Dorsolateral prefrontal cortex (tissue), 122 donors: ENCODE measurements at places on chromosomes 2 and 18. TPM values are rescaled to one million over a fixed set of nuclear protein-coding genes. Genes with fewer than 3 reads are reported as not detected.

The ACMSD gene
- total RNA-seq, result not detected

The TTC31 gene
- total RNA-seq, result 18.5 TPM

The NOL4 gene
- total RNA-seq, result 88.9 TPM

The KCNG2 gene
- 1.4 TPM for total RNA-seq

The MRO gene
- total RNA-seq, result 45.5 TPM

The ZNF892 gene
- 19.2 TPM for total RNA-seq

The TRABD2A gene
- total RNA-seq, result 10.4 TPM

The PROM2 gene
- 8.7 TPM for total RNA-seq

The INHBB gene
- total RNA-seq, result 7.6 TPM

The DOK1 gene
- total RNA-seq, result 6.5 TPM

The DNAJC5G gene
- 4.3 TPM for total RNA-seq

The IL36RN gene
- not detected for total RNA-seq

The PIEZO2 gene
- total RNA-seq, result 39.3 TPM

The C18orf54 gene
- 3.4 TPM for total RNA-seq

The CDH19 gene
- total RNA-seq, result 17.8 TPM

The DPYSL5 gene
- total RNA-seq, result 26.4 TPM

The HOXD12 gene
- not detected for total RNA-seq

The PRSS56 gene
- total RNA-seq, result not detected

The RGPD5 gene
- total RNA-seq, result 110 TPM

The CYP27A1 gene
- total RNA-seq, result 48.2 TPM

The VWC2L gene
- 7.7 TPM for total RNA-seq

The CRYGC gene
- total RNA-seq, result not detected

The TPGS2 gene
- 104 TPM for total RNA-seq

The MGAT4A gene
- total RNA-seq, result 76.8 TPM

The CRIM1 gene
- 88.8 TPM for total RNA-seq

The ITM2C gene
- 605 TPM for total RNA-seq

The VWA3B gene
- 1.7 TPM for total RNA-seq

The SLC1A4 gene
- total RNA-seq, result 80.1 TPM

The IL36B gene
- total RNA-seq, result not detected

The SKA1 gene
- total RNA-seq, result not detected

The TXNDC2 gene
- 0.13 TPM for total RNA-seq

The KRTCAP3 gene
- 1.8 TPM for total RNA-seq

The SCN2A gene
- total RNA-seq, result 55.8 TPM

The TMEM150A gene
- total RNA-seq, result 6.1 TPM
